ENCODE measurements at places on chromosomes 7 and 10.

GRCh38 chr7:1673581-1674118, 3.6 kb downstream of the ELFN1 start:
- DNase-seq: no peak

- DNase-seq: no peak
Measured at GRCh38 chr10:96576277-96576980, 10.4 kb downstream of the TM9SF3 start.

DNA sequence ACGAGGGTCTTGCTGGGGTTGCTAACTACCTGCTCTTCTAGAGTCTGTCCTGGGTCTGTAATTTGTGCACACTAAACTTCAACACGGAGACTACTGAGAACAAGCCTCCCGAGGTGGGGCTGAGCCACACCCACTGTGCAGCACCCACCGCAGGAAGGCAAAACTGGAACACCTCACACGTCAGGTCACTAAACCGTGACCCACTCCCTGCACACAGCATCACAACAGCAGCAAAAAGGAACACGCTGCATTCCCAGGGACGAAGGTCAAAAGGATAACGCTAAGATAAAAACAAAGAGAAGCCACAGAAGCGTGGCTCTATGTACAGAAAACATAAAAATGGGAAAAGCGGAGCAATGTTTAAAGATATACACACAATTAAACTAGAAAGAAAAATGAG, 170.1 kb downstream of the MAD1L1 start:
- no peak for DNase-seq

GRCh38 chr7:3964980-3965606, 664.0 kb downstream of the SDK1 start:
- no peak for DNase-seq

- no peak for DNase-seq
Measured at GRCh38 chr7:96359876-96360275, 38.0 kb upstream of the SLC25A13 start.

Data from CD4-positive, alpha-beta T cell treated with Interleukin-21 for 1 hour (primary cell).